ENCODE measurements at places on chromosomes 2 and 18.

- no peak for DNase-seq
These were observed 6.1 kb downstream of the INO80C start for GRCh38 chr18:35491700-35492077.

GRCh38 chr18:2032036-2032435, 539.3 kb downstream of the METTL4 start:
- no peak for DNase-seq

DNA sequence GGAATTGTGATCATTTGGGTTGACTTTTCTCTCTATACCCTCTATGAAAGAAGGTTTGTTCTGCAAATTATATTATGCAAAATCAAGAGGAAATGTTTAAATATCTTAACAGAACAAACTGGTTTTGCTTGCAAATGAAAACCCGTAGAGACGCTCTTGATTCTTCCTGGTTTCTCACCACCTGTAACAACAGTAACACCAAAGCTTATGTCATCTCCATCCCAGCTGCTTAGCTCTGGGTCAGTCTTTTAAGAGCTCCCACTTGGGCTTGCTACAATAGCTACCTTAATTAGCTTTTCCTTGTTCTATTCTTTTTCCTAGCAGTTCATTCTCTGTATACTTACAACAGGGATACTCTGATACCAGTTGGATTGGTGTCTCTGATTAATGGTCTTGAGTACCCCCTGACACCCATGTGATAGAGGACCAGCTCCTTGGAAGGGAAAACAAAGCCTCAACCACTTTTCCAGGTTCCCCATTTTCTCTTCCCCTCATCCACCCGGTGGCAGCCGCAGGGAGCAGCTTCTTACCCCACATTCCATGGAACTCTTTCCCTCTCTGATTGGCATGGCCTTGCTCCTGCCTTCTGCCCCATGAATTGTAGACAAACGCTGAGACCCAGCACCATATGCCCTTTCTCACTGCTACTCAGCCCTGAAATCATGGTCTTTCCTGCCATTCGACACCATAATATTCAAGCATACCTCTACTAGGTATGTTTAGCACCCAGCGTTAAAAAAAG, 27.7 kb downstream of the TMEM182 start:
- DNase-seq, result no peak

DNA sequence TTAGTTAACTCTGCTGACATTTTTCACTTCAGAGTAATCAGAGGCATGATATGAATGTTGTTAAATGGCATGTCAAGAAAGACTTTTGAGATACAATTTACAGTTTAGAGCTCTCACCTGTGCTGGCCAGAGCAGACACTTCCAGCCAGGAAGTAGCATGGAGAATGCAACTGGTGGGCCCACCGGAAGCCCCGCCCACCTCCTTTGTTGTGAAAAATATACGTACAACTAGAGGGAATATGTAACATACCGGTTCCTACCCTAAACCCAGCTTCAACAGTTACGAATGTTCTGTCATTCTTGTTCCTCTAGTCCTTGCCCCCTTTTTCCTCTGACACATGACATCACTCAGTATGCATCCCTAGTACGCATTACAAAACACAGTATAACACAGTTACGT, 70.2 kb upstream of the ITM2C start:
- DNase-seq, result peak; percentile 15

DNA sequence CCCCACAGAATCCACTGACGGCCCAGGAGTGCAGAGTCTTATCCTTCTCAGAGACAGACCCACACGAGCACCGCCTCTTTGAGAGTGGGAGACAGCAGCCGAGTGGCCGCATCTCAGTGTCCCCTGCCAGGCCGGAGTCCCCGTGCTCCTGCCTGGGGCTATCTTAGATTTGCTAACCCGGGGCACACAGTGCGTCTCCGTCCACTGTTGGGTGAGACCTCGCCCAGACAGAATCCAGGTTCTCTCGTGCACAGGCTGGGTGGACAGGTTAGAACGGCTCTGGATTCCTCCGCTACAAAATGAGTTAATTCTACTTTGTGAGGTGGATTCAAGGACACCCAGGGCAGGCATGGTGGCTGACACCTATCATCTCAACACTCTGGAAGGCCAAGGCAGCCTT, 88.3 kb downstream of the ZNF516 start:
- no peak for DNase-seq

DNA sequence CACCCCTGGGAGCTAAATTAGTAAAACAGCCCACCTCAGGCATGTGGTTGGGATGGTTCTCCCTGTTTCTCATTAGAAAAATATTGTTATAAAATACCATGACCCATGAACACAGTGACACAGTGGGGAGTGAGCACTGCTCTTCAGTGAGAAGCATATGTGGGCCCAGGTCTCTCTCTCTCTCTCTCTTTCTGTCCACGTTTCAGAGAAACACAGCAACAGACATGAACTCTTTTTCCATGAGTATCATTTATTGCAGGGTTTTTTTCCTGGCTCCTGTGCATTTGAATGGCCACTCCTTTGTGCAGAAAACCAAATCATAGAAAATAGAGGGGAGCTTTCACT, 41.2 kb downstream of the CYRIA start:
- no peak for DNase-seq

DNA sequence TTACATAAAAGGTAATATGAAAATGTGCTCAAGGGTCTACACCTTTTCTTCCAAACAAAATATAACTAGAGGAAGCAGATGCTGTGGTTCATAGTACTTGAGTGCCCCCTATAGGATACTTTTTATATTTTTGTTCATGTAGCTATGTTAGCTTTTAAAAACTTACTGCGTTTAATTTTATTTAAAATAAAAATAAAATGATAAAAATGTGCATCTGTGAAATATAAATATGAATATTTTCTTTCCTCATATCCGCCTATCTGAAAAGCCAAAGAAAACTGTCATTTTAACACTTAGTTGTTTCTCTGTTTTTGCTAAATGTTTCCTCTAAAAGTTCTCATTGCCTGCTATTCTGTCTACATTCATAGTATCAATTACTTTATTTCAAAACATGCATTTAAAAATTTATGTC, 9.6 kb upstream of the LRP1B start:
- no peak for DNase-seq
